Trophoblast cell (in vitro differentiated cells and primary cell): ENCODE measurements at places on chromosomes 7 and 10.

GRCh38 chr7:137881607-137882260 lies 35.0 kb upstream of the DGKI start:
- no peak for DNase-seq
- H3K27ac ChIP-seq: no peak overlapping the region
- H3K36me3 ChIP-seq: peaks cover 73% of the 10 kb centered on the region
- H3K4me1 ChIP-seq: no peaks in the 10 kb centered on the region
- H3K4me3 ChIP-seq: no peak overlapping the region
- H3K27me3 ChIP-seq: no peaks in the 10 kb centered on the region

- H3K36me3 ChIP-seq: no peaks in the 10 kb centered on the region
- no peaks in the 10 kb centered on the region for H3K27me3 ChIP-seq
- peak; percentile 70 for DNase-seq
- H3K4me1 ChIP-seq: no peaks in the 10 kb centered on the region
- H3K27ac ChIP-seq: no peak overlapping the region
Measured at GRCh38 chr7:112743811-112744210, 46.4 kb downstream of the TMEM168 start.

DNA sequence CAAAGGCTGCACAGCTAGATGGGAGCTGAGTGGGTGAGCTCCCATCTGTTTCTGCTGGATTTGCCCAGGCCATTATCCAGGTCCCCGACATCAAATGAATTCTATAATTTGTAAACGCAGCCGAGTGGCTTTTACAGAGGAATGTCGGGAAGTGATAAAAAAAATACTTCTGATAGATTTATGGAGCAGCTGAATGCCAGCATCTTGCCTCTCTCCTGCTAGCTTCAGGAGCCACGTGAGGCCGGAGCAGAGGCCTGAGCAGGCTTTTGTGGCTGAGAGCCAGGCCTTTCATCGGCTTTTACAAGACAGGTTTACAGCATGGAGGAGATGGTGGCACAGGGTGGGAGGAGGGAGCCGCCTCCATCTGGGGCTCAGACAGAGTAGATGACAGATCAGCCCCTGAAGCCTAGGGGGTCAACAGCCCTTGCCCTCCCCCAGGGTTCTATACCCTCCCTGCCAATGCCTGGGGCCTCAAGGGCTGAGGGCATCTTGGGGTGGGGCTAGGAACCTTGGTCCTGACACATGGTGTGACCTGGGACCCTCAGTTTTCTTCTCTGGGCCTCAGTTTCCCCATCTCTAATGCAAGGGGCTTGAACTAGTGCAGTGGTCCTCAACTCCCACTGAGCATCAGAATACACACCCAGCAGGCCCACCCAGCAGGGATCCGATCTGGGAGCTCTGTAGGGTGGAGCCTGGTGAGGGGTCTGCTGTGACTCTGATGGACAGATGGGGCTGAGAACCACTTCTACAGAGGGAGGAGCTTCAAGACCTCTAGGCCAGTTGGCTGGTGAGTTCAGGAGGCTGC lies 44.2 kb upstream of the PCBD1 start:
- no peaks in the 10 kb centered on the region for H3K36me3 ChIP-seq
- no peaks in the 10 kb centered on the region for H3K27me3 ChIP-seq
- H3K4me1 ChIP-seq: no peaks in the 10 kb centered on the region

DNA sequence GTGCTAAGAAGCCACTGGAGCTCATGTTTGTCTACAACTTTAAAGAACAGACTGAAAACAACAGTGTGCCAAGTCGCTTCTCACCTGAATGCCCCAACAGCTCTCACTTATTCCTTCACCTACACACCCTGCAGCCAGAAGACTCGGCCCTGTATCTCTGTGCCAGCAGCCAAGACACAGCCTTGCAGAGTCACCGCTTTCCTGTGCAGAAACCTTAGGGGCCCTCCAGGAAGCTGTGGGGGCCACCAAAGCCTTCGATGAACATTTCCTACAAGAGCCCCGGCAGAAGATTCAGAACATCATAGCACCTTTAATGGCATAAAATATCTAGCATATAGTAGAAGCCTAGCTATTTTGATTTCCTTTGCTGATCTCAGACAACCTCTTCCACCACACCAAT lies 88.0 kb upstream of the PRSS58 start:
- H3K4me1 ChIP-seq: no peaks in the 10 kb centered on the region
- no peaks in the 10 kb centered on the region for H3K36me3 ChIP-seq
- no peak overlapping the region for H3K4me3 ChIP-seq
- no peak overlapping the region for H3K27ac ChIP-seq
- no peak for DNase-seq

- no peaks in the 10 kb centered on the region for H3K4me1 ChIP-seq
- no peaks in the 10 kb centered on the region for H3K36me3 ChIP-seq
- H3K4me3 ChIP-seq: no peak overlapping the region
- H3K27ac ChIP-seq: no peak overlapping the region
Measured at GRCh38 chr7:44323381-44324203, 1.8 kb downstream of the CAMK2B start.

- H3K4me3 ChIP-seq: no peak overlapping the region
- no peak overlapping the region for H3K27ac ChIP-seq
- H3K36me3 ChIP-seq: no peaks in the 10 kb centered on the region
Measured at GRCh38 chr7:43431020-43431595, 151.8 kb upstream of the STK17A start.

- peaks cover 4% of the 10 kb centered on the region for H3K4me1 ChIP-seq
- H3K27me3 ChIP-seq: no peaks in the 10 kb centered on the region
- H3K4me3 ChIP-seq: no peak overlapping the region
- no peaks in the 10 kb centered on the region for H3K36me3 ChIP-seq
- DNase-seq: no peak
- no peak overlapping the region for H3K27ac ChIP-seq
Measured at GRCh38 chr10:88082391-88082790, 219.0 kb downstream of the PTEN start.

DNA sequence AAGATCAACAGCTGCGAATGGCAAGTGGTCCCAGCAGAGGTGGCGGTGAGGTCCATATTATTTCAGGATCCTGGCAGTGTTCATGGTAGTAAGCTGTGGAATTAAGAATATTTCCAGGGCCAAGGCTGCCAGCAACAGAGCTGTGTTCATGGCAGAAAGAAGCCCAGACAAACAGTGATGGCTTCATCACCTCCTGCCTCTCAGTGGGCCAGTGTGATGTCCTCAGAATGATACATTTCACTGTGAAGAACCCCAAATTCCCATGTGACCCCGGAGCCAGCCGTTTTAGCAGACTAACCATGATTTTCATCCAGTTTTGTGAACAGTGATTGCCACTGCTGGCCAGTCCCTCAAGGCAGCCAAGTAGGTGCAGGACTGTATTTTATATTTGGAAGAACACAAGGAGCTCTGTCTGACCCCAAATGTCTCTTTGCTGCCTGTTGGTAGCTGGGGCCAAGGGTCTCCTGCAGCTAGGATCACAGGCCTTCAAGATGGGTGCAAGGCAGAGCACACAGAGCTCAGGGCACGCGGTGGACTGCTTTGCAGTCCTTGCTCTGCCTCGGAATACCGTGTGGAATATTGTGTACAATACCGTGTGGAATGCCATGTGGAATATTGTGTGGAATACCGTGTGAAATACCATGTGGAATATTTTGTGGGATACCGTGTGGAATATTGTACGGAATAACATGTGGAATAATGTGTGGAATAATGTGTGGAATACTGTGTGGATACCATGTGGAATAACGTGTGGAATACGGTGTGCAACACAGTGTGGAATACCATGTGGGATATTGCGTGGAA lies 132.3 kb upstream of the CHST15 start:
- no peak overlapping the region for H3K27ac ChIP-seq
- peaks cover 6% of the 10 kb centered on the region for H3K4me1 ChIP-seq
- no peaks in the 10 kb centered on the region for H3K36me3 ChIP-seq
- DNase-seq: no peak
- H3K27me3 ChIP-seq: no peaks in the 10 kb centered on the region

DNA sequence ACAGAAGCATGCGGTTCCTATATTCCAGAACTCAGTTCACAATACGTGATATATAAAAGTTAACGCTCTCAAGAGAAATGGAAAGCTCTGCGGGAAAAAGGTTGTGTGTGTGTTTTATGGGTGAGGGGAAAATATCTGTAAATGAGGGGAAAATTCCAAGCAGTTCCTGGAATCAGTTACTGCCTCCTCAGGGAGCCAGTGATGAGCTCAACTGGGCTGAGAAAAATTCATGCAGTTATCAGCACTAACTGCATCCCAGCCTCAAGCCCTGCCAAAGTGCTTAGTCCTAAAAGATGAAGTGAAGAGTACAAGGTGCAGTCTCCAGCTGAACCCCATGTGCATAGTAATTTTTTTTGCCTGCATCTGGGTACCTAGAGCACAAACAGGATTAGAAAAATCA lies 191.9 kb downstream of the CDK14 start:
- H3K27me3 ChIP-seq: no peaks in the 10 kb centered on the region
- H3K4me3 ChIP-seq: no peak overlapping the region
- DNase-seq: no peak
- H3K36me3 ChIP-seq: no peaks in the 10 kb centered on the region
- no peaks in the 10 kb centered on the region for H3K4me1 ChIP-seq

DNA sequence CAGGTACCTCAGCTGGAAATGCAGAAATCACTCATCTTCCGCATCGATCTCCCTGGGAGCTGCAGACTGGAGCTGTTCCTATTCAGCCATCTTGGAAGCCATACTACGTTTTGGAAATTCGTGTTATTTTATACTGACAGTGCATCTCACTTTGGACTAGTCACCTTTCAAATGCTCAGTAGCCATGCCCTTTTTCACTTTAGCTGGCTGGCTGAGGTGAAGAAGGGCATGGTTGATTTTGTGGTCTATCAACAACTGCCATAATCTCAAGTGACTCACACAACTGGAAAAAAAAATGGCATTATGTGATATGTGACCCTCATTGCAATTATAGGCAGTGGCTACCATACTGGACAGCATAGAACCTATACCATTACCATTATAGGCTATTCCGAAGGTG lies 100.5 kb downstream of the CCDC71L start:
- no peak overlapping the region for H3K27ac ChIP-seq
- H3K4me1 ChIP-seq: no peaks in the 10 kb centered on the region
- no peak overlapping the region for H3K4me3 ChIP-seq
- no peak for DNase-seq
- no peaks in the 10 kb centered on the region for H3K27me3 ChIP-seq

DNA sequence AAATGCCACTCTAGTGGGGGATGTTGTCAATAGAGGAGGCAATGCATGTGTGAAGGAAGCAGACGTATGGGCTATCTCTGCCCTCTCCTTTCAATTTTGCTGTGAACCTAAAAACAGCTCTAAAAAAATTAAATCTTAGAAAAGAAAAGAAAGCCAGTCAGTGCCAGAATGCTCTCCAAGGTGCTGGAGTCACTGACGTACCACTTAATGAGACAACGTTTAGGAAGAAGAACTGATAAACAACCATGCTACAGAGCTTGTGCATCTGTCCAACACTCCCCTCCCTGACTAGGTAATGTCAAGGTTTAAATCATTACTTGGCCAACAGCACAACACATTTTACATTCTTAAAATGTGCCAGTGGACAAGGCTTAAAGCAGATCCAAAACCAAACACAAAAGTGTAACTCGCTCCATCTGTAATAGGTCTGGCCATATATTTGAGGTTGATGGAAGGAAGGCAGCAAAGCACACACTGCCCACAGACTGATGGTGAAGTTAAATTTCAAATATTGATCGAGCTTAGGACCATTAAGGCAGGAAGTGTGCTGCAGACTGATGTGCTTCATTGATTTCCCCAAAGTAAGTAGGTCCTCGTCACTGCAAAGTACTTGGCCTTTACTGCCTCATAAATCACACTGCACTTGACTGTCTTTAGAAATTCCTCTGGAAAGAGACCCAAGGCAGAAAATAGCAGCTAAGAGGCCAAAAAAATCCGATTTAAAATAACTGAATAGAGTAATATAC lies 15.5 kb downstream of the ARMH3 start:
- H3K4me3 ChIP-seq: no peak overlapping the region
- no peak for DNase-seq
- no peaks in the 10 kb centered on the region for H3K27me3 ChIP-seq
- H3K4me1 ChIP-seq: no peaks in the 10 kb centered on the region
- no peak overlapping the region for H3K27ac ChIP-seq

- peaks cover 2% of the 10 kb centered on the region for H3K36me3 ChIP-seq
- DNase-seq: no peak
- H3K27me3 ChIP-seq: no peaks in the 10 kb centered on the region
- no peak overlapping the region for H3K4me3 ChIP-seq
- peaks cover 28% of the 10 kb centered on the region for H3K4me1 ChIP-seq
- peak overlapping the region; percentile 55 for H3K27ac ChIP-seq
Measured at GRCh38 chr10:22624287-22624738, 90.1 kb downstream of the PIP4K2A start.

GRCh38 chr7:92809760-92810573 lies 26.4 kb downstream of the CDK6 start:
- H3K27ac ChIP-seq: no peak overlapping the region
- H3K36me3 ChIP-seq: no peaks in the 10 kb centered on the region
- H3K4me1 ChIP-seq: no peaks in the 10 kb centered on the region

GRCh38 chr10:71708301-71708703 lies 11.3 kb downstream of the C10orf105 start:
- no peaks in the 10 kb centered on the region for H3K4me1 ChIP-seq
- H3K4me3 ChIP-seq: no peak overlapping the region
- H3K27ac ChIP-seq: no peak overlapping the region
- no peak for DNase-seq
- no peaks in the 10 kb centered on the region for H3K27me3 ChIP-seq

DNA sequence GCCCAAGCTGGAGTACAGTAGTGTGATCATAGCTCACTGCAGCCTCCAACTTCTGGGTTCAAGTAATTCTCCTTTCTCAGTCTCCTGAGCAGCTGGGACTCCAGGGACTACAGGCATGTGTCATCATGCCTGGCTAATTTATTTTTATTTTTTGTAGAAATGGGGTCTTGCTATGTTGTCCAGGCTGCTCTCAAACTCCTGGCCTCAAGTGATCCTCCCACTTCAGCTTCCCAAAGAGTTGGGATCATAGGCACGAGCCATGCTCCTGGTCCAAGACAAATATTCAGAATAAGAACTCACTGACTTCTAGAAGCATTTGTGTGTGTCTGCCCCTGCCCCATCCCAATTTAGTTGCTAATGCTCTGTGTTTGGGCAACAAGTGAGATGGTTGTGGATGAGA lies 151.8 kb downstream of the ITGA8 start:
- H3K36me3 ChIP-seq: no peaks in the 10 kb centered on the region
- H3K4me1 ChIP-seq: no peaks in the 10 kb centered on the region
- no peak overlapping the region for H3K4me3 ChIP-seq
- no peak for DNase-seq
- H3K27me3 ChIP-seq: no peaks in the 10 kb centered on the region
- H3K27ac ChIP-seq: no peak overlapping the region

GRCh38 chr10:65350611-65351010 lies 1575.2 kb upstream of the LRRTM3 start:
- no peaks in the 10 kb centered on the region for H3K27me3 ChIP-seq
- H3K4me1 ChIP-seq: no peaks in the 10 kb centered on the region
- H3K36me3 ChIP-seq: no peaks in the 10 kb centered on the region
- no peak for DNase-seq
- H3K4me3 ChIP-seq: no peak overlapping the region
- H3K27ac ChIP-seq: no peak overlapping the region

DNA sequence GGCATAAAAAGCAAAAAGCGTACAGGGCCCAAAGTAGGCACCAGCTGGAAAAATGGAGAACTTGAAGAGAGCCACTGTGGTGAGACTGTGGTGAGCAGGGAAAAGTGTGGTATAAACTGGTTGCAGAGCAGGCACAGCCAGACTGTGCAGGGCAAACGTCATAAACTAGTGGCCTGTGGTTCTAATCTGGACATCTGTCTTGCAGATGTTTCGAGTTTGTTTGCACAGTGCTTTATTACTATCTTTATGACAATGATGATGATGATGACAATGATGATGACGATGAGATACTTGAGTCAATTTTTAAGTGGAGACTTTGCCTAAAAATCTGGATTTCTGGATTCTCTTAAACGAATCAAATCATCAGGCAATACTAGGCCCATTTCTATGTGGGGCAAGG lies 45.7 kb downstream of the SEMA3C start:
- H3K27ac ChIP-seq: no peak overlapping the region
- H3K4me1 ChIP-seq: peaks cover 2% of the 10 kb centered on the region
- H3K4me3 ChIP-seq: no peak overlapping the region
- DNase-seq: no peak
